A549 treated with CORT108297 at 1 μM for 4 hours (cell line): ENCODE measurements at places on chromosomes 16 and 17. TPM values are rescaled to one million over a fixed set of nuclear protein-coding genes. Genes with fewer than 3 reads are reported as not detected.

Gene ABCA6
- total RNA-seq: 0.05 TPM in 1 of 5 replicates, not detected in the others

Gene SNAI3
- 0.14 to 0.28 TPM (median 0.16 TPM) in 5 replicates for total RNA-seq

Gene DPEP3
- not detected in 5 replicates for total RNA-seq

Gene ADGRG3
- total RNA-seq: 0.36 to 0.72 TPM (median 0.56 TPM) in 5 replicates

Gene SPECC1
- total RNA-seq: 44.3 to 60.0 TPM (median 47.2 TPM) in 5 replicates

Gene DRC7
- 0.03 to 0.06 TPM (median 0.05 TPM) in 4 of 5 replicates, not detected in the other for total RNA-seq

Gene CTRB2
- 0.12 TPM in 1 of 5 replicates, not detected in the others for total RNA-seq
